ENCODE measurements at places on chromosomes 7 and 10.

DNA sequence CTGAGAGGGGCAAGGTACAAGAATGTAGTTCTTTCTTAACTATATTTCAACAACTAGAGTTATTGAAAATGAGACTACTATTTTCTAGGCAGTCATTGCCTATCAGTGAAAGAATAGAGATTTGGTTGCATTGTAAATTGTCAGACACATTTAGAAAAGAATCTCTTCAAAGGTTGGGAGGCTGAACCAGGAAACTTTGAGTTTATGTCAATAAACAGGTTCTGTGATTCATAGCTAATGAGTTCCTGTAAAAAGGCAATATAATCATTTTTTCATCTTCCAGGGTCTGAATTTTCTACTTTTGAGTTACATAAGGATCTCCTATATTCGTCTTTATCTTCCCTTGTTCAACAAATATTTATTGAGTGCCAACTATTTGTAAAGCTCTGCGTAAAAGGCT is 47.1 kb downstream of the MAGI2 start:
- no peak for DNase-seq

DNA sequence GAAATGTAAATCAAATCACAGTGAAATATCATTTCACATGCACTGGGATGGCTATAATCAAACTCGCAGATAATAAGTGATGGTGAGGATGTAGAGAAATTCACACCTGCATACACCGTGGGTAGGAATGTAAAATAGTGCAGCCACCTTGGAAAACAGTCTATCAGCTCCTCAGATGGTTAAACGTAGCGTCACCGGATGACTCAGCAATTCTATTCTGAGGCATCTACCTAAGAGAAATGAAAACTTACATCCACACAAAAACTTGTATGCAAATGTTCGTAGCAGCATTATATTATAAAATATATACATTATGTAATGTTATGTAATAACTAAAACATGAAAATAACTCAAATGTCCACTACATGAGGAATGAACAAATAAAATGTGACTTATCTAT is 38.9 kb downstream of the SH3PXD2A start:
- DNase-seq, result no peak

GRCh38 chr10:74178042-74178791 is 27.2 kb downstream of the ADK start:
- DNase-seq, result no peak

GRCh38 chr7:165661-166337 is 26.6 kb upstream of the FAM20C start:
- DNase-seq, result no peak

- DNase-seq, result no peak
These were observed 237.3 kb downstream of the NSUN6 start for GRCh38 chr10:18414061-18414460.

DNA sequence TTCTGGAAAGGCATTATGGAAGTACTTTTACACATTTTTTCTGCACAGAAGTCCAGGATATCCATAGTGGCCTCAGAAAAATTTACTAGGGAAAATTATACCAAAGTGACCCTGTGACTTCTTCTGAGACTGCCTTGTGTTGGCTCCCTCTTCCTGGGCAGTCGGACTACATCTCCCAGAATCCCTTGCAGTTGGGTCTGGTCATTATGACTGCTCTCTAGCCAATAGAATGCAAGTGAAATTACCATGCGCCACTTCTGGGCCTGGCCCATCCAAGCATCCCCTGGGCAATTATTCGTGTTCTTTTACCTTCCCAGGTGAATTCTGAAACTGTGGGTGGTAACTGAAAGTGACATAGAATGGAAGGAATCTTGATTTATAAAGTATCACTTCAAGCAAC is 430.9 kb downstream of the ACTR3B start:
- DNase-seq, result no peak

DNA sequence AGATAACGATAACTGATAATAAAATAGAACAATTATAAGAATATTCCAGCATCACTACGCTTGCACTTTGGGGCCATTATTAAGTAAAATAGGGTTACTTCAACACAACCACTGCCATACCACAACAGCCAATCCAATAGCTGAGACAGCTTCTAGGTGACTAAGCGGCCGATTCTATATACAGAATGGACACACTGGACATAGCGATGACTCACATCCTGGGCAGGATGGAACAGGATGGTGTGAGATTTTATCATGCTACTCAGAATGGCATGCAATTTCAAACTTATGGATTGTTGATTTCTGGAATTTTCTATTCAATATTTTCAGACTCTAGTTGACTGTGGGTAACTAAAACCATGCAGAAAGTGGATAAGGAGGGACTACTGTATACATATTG is 920.9 kb downstream of the LRMDA start:
- peak; percentile 83 for DNase-seq

DNA sequence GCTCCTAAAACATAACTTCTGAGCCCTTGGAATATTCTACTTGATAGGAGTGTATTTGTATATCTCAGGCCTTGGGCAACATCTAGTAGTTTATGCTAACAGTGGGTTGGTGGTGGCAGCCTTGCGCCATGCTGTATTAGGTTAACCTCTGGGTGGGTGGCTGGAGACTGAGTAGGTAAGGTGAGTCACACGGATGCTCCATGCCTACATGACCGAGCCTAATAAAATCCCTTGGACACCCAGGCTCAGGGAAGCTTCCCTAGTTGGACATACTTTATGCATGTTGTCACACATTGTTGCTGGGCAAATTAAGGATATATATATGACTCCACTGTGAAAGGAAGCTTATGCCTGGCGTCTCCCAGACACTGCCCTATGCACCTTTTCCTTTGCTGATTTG is 6.0 kb upstream of the DAGLB start:
- DNase-seq, result peak; percentile 99

DNA sequence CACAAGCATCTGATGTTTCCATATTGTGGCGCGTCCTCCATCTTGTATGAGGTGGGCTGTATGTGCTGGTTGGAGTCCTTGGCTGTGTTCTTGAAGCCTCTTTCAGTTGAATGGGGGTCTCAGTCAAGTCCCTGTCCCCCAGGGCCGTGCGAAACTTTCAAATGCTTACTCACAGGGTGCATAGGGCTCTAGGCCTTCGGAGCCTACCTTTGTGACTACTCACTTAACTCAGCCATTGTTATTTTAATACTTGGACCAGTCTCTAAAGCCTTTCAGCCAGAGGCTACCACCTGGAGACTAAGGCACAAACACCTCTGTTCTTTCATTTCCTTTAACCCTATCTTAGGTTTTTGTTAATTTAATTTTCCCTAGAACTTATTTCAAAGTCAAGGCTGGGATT is 785.9 kb downstream of the GATA3 start:
- no peak for DNase-seq

GRCh38 chr7:42232275-42232674 is 4.7 kb downstream of the GLI3 start:
- DNase-seq, result no peak

DNA sequence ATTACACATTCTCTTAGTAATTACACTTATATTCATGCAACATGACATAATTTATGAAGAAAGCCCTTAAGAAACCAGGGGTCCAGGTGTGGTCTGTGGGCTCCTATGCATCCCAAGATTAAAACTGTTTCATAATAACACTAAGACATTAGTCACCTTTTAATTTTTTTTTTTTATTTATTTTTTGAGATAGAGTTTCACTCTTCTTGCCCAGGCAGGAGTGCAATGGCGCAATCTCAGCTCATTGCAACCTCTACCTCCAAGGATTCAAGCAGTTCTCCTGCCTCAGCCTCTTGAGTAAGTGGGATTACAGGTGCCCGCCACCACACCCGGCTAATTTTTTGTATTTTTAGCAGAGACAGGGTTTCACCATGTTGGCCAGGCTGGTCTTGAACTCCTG is 12.5 kb downstream of the GDI2 start:
- no peak for DNase-seq

DNA sequence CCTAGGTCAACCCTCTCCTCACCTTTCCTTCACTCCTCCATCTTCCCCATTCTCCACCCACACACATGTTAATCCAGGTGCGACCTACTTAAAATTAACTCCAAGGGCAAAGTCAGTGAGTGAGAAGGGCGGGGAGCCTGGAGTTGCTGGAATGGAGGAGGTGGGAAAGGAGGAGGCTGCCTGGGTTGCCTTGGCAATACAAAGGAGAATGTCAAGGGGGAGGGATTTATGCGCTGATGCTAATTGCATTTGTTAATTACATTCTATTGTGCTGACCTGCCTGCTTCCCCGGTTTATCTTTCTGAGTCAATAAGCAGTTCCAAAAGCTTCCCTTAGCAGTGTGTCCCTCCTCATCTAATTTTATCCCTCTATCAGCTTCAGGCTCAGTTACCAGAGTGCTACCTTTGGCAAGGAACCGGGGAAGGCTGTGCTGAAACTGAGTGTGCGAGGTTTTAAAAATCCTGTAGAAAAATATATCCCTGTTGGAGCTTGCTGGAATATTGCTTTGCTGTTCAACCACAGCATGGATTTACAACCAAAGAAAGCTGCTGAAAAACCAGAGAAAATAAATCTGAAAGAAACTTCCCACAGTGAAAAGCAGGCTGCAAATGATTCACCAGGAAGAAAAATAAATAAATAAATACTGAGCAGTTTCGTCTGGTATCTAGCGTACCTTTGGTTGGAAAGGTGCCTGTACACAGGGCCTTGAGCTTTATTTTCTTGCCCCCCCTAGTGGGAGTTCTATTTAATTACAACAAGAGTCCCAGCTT is 113.2 kb upstream of the DGKB start:
- DNase-seq, result peak; percentile 49

GRCh38 chr10:121710207-121710606 is 112.0 kb upstream of the FGFR2 start:
- DNase-seq, result no peak

DNA sequence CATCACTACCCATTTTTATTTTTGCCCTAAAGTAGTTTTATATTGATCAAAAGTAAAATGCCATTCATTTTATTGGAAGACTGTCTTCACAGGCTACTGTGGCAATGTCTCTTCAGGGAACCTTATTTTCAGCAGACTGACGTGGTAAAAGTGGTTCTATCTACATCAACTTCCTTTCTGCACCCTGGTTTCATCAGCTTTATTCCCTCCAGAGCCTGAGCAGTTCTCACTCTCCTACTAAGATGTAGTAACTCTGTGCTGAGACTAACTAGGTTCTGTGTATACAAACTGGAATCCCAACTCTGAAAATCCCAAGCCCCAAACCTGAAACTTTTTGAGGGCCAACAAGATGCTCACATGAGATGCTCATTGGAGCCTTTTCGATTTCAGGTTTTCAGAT is 155.3 kb downstream of the SFMBT2 start:
- no peak for DNase-seq

DNA sequence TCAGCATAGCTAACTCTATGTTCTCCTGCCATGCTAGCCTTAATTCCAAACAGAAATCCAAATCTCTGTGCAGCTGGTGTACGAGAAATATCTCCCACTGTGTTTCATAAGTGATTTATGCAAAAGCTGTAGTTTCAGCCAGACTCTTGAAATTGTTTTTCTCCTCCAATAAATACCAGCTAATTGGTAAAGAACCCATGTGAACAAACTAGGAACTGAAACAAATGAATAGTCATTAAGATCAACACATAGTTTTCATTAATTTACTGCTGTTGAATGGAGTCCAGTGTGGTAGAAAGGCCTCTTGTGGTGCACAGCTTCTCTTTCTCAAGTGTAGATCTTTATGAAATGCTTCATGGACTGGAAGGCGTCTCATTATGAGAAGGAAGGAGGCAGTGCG is 18.4 kb downstream of the PPP1R17 start:
- no peak for DNase-seq

GRCh38 chr10:126770809-126771208 is 100.3 kb upstream of the C10orf90 start:
- no peak for DNase-seq

- DNase-seq, result no peak
These were observed 17.6 kb upstream of the IMPDH1 start for GRCh38 chr7:128427289-128427891.

DNA sequence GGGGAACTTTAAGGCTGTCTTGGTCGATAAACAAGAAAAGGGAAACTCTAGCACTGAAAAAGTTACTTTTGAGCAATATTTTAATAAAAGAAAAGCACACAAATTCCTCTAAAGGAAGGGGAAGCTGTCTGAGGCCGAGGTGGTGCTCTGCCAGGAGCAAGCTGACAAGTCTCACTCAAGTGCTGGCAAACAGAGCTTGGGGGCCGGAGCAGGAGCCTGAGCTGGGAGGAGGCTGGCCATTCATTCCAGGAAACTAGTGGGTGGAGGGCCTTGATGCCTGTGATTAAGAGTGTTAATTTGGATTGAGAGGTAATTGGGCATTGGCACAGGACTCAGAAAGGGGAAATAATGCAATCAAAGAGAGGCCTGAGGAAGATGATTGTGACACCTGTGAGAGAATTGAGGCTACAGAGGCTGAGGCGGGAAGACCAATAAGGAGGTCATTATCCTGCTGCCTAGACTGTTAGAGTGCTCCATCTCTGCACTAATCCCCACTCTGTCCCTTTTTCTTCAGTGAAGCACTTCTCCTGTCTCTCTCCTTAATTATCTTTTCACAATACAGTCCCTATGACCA is 154.9 kb upstream of the COL1A2 start:
- DNase-seq, result no peak

DNA sequence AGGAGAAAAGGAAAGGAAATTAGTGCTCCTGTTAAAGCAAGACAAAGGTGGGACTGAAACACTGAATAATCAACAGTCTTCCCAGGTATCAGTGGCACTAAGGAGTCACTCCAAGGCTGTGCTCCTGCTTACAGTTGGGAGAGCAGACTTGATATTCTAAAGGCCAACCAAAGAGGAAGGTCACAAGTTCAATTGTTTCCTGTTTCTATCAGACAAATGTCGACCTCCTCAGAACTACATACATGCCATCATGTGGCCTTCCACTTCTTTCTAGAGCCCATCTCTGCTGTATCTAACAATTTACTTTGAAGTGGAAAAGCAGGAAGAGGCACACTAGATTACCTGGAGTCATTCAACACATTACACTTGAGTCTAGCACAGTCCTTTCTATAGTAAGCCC is 3.4 kb downstream of the ZNF239 start:
- no peak for DNase-seq

- DNase-seq, result no peak
These were observed 18.1 kb upstream of the RAB18 start for GRCh38 chr10:27485986-27486385.

DNA sequence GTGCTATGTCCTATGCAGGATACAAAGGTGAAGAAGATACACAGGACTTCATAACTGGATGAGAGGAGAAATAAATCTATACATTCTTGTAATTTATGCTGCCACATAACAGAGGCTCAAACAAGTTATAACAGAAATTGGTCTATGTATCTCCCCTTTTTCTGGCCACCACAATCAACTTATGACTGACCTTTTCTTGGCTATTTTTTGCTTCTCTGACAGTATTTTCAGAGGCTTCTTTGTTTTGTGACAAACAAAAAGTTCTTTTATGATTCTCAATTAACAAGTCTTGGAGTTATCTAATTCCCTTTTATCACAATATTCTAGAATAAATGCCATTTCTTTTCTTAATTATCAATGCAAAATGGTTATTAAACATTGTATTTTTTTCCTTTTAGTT is 953.0 kb upstream of the ZWINT start:
- DNase-seq, result no peak

- no peak for DNase-seq
These were observed 62.9 kb upstream of the PRR15 start for GRCh38 chr7:29500719-29501118.

Data from HS-5 (cell line).